ENCODE measurements at places on chromosomes 11 and 22.

GRCh38 chr22:19122752-19123492 lies 710 bp upstream of the DGCR2 start:
- no peak for DNase-seq

GRCh38 chr11:74909385-74909784 lies 39.5 kb downstream of the XRRA1 start:
- no peak for DNase-seq

DNA sequence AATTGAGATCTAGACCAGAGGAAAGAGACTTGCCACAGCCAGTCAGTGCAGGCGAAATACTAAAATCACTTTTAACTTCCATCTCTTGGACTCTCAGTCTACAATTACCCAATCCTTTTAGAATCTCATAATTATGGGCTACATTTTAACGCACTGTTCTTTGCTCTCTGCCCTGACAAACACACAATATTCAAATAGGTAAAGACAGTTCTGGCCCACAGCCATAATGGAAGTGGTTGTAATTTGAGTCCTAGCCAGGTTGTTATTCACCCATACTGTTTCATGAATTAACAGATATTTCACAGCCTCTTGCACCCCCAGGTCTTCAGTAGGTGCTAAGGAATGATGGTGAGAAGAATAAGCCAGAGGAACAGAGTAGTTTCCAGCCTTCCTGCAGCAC lies 830 bp downstream of the C11orf97 start:
- peak; percentile 93 for DNase-seq

- DNase-seq: no peak
Observed at GRCh38 chr11:130865774-130866114, 50.5 kb downstream of the SNX19 start.

DNA sequence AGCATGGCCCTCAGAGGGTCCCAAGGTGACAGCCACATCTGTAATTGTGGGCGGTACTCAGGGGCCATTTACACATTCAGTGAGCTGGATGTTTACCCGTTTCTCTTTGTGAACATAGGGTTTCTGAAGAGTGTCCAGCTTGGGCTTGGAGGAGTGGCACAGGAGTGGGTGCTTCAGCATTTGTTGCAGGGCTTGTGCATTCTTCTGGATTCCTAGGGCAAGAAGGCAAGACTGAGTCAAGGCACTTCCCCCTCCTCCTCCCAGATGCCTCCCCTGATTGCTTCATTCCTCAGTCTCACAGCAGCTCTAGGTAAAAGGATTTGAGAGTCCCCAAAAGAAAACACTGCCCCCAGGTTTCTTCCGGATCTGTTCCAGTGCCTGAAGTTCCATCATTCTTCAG lies 95.4 kb downstream of the RNF169 start:
- no peak for DNase-seq

DNA sequence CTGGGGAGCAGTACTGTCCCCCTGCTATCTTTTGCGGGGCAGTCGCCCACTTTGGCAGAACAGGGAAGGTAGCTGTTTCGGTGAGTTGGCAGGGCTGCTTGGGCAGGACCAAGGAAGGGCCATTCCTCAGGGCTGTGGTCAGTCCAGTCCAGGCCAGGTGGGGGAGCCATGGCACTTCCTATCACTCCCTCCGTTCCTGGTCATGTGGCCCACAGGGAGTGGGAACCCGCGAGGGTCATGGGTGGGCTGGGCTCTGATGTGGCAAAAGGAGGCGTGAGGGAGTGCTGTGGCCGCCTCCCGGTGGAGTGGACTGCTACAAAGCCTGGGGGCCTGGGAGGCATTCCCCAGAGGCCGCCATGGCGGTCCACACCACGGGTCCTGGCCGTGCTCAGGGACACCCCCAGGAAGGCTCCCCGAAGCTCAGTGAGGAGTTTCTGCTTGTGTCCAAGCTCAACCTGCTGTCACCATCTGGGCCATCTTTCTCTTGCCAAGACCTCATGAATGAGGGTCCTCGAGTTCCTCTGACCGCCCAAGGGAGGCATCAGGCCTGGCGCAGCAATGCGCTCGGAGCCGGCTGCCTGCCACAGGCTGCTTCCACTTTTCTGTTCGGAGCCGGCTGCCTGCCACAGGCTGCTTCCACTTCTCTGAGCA lies 11.9 kb downstream of the CHID1 start:
- no peak for DNase-seq

DNA sequence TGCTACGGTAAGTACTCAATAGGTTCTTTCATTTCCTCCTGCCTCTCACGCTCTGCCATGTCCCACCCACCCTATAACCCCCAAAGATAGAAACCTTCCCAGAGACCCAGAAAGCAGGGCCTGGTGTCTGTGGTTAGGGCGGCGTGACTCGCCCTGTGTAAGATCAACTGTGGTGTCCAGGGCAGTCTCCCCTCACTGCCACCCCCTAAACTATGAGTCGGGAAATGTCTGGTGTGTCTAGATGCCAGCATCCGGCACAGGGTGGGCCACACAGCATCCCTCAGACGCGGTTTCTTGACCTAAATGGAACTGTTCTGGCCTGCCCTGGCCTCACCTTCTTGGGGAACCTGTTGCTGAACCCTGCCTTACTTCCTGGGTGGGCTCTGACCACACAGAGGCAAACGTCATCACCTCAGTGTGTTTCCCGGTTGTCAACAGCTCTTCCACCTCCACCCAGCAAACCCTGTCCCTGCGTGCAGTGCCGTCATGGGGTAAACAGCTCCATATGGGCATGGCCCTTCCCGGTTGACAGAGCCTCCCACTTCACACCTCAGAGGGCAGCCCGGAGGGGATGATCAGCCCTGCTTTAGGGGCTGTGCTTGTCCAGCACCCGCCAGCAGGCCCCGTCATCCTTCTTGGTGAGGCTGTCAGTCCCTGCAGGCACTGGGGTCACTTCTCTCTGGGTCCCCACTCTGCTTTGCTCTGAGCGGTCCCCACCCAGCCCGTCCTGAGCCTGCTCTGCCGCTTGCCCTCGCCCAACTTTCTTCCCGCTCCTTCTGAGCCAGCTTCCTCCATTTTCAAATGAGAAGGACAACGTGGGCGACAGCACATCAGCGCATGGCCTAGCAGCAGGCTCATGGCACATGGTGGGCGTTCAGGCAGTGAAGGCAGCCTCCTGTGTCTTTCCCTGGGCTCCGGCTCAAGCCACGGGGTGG lies 6.0 kb downstream of the WNT11 start:
- no peak for DNase-seq

DNA sequence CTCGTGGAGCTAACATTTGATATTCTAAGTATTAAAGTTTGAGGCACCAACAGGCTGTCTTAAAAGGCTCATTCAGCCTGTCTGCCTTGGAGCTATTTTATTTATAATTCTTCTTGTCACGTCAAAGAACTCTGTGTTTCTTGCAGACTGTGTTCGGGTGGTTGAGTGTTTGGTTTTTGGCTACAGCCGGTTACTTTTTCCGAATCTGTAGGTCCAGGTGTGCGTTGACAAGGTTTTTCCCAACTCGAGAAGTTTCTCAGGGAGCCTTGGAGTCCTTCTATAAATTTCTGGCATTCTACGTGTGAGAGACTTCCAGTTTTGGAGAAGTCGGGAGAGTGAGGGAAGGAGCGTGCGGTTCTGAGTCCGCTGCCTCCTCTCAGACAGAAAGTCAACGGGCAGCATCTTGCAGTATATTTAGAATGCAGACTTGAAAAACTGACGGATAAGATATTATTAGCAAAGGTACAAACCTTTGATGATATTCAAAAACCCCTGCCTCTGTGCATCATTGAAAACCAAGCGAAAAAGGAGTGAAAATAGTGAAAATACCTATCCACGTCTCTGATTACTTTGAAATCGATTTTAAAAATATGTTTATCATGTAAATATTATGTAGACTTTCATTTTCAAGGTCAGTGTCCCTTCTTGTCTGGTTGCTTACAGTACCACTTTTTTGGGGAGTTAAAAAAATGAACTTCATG lies 85.2 kb upstream of the PPARA start:
- DNase-seq: no peak

DNA sequence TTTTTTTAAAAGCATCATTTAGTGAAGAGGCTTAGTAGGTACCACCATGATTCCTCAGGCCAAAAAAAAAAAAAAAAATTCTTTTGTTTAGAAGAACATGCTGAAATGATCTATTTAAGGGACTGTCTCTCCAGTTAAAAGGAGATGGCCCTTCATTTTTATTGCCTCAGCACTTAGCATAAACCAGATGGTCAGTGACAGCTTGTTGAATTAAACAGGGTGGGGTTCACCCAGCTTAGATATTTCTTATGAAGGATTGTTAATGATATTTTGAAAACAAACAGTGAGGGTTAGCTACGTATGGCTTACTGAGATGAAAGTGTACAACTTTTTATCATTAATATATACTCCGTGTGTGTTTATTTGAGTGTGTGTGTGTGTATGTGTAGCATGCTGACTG lies 203.7 kb downstream of the FAM181B start:
- no peak for DNase-seq

DNA sequence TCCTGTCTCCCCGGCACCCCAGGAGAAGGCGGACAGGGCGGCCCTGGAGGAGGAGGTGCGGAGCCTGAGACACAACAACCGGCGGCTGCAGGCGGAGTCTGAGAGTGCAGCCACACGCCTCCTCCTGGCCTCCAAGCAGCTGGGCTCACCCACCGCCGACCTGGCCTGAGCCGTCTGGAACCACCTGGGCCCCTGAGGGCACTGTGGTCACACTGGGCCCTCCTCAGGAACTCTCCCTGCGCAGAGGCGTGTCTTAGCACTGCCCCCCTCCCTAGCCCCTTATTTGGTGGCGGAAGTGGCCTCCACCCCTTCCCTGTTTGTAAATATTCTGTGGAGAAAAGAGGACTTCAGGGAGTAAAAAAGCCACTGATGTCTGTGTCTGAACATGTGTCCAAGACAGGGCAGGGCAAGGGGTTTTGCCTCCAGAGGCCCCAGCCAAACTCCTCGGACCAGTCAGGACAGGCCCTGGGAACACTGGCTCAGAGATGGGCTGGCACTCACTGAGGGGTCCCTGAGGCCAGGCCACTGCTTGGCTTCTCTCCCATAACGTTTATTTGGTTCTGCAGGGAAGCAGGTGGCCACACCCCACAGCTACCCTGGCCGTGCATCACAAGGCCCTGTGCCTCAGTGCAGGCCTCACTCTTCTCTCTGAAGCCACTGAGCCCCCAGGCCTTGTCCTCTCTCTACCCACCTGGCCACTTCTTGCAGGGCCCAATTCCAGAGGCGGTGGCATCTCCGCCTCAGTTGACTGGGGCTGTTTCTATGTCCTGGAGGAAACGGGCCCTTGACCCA lies 12.0 kb downstream of the RELA start:
- DNase-seq: no peak

- no peak for DNase-seq
Observed at GRCh38 chr11:108167624-108168023, 46.3 kb downstream of the ACAT1 start.

- no peak for DNase-seq
Observed at GRCh38 chr11:24560324-24560723, 63.5 kb downstream of the LUZP2 start.

GRCh38 chr22:27540656-27541396 lies 260.7 kb downstream of the MN1 start:
- DNase-seq: no peak

DNA sequence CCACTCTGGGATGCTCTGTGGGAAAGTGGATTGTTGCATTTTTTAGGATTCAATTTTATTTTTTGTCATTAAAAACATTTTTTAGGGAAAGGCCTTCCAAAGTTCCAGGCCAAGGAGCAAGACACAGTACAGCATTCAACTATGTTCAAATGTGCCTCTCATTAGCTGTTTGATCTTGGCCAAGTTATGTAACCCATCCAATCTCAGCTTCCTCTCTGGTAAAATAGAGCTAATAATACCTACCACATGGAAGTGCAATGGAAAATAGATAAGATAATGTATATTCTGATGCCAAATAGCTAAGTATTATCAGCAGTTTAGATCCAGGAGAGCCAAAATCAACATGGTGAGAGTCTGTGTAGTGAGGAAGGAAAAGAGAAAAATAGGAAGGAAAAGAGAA lies 220.3 kb upstream of the SESN3 start:
- DNase-seq: no peak

DNA sequence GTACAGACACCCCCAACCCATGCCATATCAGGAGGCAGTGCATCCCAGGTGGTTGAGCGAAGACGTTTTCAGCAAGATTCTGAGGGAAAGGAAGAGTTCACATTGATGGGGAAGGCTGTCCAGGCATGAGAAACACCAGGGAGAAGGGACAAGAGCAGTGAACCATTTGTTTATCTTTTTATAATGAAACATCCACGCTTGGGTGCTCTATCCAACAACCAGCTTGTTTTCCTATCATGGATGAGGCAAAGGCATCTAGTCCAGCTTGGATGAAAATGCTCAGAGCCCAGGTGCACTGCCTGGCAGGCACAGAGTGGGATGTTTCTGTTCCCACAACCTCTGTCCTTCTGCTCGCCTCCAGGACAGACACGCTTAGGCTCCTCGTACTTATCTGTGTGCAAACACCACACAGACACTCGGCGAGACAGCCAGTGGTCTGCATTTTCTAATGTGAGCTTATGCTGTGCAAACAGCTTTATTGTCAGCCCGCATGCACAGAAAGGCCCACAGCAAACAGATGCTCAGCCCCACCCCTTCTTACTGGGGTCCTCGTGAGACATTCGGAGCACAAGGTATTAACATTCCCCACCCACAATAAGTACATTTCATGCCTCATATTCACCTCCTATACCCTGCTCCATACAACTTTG lies 45.4 kb upstream of the NTM start:
- DNase-seq: no peak

DNA sequence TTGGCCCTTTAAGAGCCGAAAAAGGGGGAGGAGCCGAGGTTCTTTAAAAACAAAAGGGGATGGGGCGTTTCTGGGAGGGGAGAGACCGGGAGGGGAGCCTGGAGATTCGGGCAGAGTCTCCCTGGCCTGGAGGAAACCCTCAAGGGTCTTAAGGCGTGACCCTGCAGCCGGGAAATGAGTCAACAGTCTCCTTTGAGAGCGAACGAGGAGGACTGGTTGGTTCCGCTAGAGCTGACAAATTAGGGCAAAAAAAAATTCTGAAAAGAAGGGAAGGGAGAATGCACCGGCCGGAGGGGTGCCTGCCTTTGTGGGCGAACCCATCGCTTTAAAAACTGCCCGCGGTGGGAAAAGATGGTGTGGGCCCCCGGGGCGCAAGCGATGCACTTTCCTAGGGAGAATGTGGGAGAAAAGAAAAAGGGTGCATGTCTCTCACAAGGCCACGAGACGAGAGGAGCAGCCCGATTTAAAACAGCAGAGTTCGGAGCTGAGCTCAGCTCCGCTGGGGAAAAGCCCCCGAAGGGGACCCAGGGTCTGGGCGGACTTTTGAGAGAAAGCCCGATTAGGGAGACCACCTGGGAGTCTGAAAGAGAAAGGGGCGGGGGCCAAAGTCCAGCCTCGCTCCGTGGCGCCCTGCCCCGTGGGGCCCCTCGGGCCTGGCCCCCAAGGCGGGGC lies 874 bp downstream of the ZFTA start:
- DNase-seq: peak; percentile 51

- no peak for DNase-seq
Observed at GRCh38 chr22:34129691-34130486, 209.6 kb upstream of the LARGE1 start.

GRCh38 chr11:48049036-48049435 lies 68.7 kb downstream of the PTPRJ start:
- no peak for DNase-seq

GRCh38 chr22:24247011-24247507 lies 2.2 kb upstream of the GGT5 start:
- DNase-seq: no peak

- DNase-seq: no peak
Observed at GRCh38 chr11:35944503-35945136, 758 bp downstream of the LDLRAD3 start.

- no peak for DNase-seq
Observed at GRCh38 chr11:119483341-119483880, 60.4 kb upstream of the THY1 start.

GRCh38 chr11:69965821-69966582 lies 112.1 kb upstream of the ANO1 start:
- no peak for DNase-seq
